ENCODE measurements at places on chromosomes 7 and 10.

DNA sequence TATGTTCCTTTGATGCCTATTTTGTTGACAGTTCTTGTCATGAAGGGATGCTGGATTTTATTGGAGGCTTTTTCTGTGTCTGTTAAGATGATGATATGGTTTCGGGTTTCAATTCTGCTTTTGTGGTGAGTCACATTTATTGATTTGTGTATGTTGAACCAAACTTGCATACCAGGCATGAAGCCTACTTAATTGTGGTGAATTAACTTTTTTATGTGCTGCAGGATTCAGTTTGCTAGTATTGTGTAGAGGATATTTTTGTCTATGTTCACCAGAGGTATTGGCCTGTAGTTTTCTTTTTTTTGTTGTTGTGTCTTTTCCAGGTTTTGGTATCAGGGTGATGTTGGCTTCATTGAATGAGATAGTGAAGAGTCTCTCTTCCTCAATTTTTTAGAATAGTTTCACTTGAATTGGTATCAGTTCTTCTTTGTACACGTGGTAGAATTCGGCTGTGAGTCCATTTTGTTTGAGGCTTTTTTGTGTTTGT is 345.9 kb downstream of the KIF20B start:
- DNase-seq, result no peak

- DNase-seq, result no peak
Measured at GRCh38 chr10:78766603-78767002, 302.2 kb upstream of the ZMIZ1 start.

DNA sequence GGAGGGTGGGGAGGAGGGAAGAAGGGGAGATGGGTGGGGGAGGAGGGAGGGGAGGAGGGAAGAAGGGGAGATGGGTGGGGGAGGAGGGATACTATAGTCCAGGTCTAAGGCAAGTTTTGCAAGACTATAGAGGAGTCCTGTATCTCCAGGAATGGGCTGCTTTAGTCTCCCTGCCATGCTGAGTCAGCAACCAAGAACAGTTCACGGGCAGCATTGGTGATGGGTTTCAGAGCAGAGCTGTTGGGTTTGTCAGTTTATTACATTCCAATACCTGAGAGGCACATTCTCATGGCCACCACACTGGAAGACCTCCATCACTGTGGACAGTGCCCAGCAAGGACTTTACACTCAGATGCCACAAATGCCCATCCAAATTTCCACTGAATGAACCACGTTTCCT is 212.7 kb downstream of the GRM8 start:
- no peak for DNase-seq

- no peak for DNase-seq
Measured at GRCh38 chr10:4434105-4434504, 391.9 kb upstream of the AKR1E2 start.

GRCh38 chr7:79982141-79982770 is 152.4 kb upstream of the GNAI1 start:
- DNase-seq, result no peak

GRCh38 chr7:39847227-39847626 is 102.8 kb upstream of the CDK13 start:
- no peak for DNase-seq

DNA sequence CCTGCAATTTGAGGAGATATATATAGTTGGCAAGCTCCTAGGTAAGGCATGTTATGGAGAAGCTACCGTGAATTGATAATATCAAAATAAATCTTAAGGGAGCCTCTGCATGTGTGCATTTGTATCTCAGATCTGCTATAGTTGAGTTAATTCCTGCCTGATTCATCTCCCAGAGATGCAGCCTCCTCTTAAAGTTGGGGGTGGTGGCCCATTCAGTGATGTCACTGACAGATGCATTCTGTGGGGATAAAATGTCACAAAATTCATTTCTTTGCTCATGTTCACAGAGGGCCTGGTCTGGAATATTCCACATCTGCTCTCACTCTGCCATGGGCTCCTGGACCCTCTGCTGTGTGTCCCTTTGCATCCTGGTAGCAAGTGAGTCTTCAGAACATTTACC is 185.8 kb upstream of the PRSS1 start:
- DNase-seq, result no peak

- no peak for DNase-seq
Measured at GRCh38 chr7:142910031-142910433, 23.5 kb downstream of the TRPV5 start.

- no peak for DNase-seq
Measured at GRCh38 chr7:36545291-36545690, 155.6 kb downstream of the ANLN start.

GRCh38 chr10:5518143-5518542 is 6.6 kb upstream of the CALML3 start:
- no peak for DNase-seq

DNA sequence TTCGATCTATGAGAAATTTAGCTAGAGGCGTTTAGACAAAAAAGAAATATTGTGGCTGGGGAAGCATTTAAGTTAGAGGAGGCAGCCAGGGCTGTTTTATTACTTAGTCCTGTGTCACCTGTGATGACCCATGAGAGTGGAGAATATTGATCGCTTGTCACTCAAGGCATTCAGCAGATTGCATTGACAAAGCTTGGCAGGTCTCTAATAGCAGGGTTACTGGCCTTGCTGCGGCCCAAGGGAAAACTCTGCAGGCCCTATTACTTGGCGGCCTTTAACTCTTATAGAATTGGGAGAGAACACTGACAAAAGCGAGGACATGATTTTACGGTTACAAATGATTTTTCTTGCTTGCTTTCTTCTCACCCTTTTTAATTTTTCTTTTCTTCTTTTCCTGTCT is 473.5 kb downstream of the AUTS2 start:
- no peak for DNase-seq

- DNase-seq, result no peak
Measured at GRCh38 chr10:61175316-61175715, 231.3 kb upstream of the RHOBTB1 start.

- peak; percentile 41 for DNase-seq
Measured at GRCh38 chr7:90459888-90460287, 9.6 kb upstream of the PTTG1IP2 start.

GRCh38 chr10:79446758-79447084 is 1.3 kb upstream of the ZCCHC24 start:
- no peak for DNase-seq

DNA sequence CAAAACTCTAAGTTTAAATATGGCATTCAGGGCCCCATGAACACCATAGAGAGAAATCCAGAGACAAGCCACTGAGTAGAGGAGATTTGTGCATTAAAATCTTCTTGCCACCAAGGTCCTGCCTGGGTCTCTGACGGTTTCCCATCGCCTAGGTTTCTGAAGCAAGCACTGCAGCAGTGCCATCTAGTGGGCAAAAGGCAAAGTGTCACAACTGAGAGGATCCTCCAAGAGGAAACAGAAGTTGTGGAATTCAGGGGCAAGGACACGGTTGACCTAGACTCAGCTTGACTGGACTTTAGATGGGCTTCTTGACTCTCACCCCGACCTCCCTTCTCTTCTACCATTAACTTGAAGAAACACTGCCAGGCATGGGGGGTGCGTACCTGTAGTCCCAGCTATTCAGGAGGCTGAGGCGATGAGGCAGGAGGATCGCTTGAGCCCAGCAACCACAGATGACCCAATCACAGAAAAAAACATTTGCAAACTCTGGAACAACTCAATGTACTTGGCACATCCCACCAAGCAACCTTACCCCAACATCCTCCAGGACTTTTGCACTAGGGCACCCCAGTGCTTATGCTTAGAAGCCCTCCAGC is 604.1 kb downstream of the GALNT17 start:
- peak; percentile 69 for DNase-seq

GRCh38 chr7:151572136-151572535 is 52.4 kb upstream of the RHEB start:
- DNase-seq, result no peak

GRCh38 chr7:39269034-39269433 is 291.3 kb downstream of the POU6F2 start:
- no peak for DNase-seq

GRCh38 chr10:45454859-45455258 is 80.8 kb downstream of the ALOX5 start:
- DNase-seq, result no peak

DNA sequence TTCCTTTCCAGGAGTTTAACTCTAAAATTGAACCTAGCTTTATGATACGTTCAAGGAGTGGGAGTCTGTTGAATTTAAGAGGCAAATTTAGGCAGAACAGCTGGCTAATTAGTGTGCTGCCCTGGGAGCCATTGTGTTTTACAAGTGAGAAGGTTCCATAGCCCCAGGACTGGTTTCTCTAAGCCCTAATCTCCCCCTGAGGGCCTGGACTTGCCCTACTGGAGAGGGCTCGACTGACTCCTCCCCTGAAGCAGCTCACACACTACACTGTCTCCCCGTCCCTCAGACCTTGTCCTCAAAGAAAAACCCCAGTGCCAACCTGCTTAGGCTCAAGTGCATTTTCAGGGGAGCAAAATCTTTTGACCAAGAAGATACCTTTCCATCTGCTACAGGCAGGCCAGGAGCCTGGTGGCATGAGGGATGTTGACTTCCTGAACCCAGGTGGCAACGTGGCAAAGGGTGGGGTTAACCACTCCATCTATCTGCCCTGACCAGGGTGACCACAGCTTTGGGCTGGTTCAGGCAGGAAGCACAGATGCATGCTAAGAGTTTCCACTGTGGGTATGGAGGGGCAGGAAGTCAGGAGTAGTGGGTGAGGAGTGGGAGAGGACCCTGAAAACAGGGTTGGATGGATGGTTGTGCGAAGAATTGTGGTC is 68.9 kb upstream of the CARD11 start:
- no peak for DNase-seq

- DNase-seq, result peak; percentile 40
Measured at GRCh38 chr7:42645906-42646305, 266.0 kb downstream of the C7orf25 start.
